ENCODE measurements at places on chromosomes 5 and 9. TPM values are rescaled to one million over a fixed set of nuclear protein-coding genes. Genes with fewer than 3 reads are reported as not detected.
A peak's percentile ranks its signal among the peaks of the same experiment; 100 is the strongest.

GRCh38 chr9:115978659-115979096 is 174.9 kb upstream of the PAPPA start:
- no peak for DNase-seq

- no peak for DNase-seq
Observed at GRCh38 chr9:98081477-98082219, 25.1 kb downstream of the NANS start.

- no peak for DNase-seq
Observed at GRCh38 chr9:38036359-38037084, 32.5 kb downstream of the SHB start.

F12 gene
- 3.2 TPM for total RNA-seq

SEMA4D gene
- total RNA-seq = 23.6 TPM

GRCh38 chr9:133657120-133657661 is 21.0 kb downstream of the DBH start:
- DNase-seq = no peak

DNA sequence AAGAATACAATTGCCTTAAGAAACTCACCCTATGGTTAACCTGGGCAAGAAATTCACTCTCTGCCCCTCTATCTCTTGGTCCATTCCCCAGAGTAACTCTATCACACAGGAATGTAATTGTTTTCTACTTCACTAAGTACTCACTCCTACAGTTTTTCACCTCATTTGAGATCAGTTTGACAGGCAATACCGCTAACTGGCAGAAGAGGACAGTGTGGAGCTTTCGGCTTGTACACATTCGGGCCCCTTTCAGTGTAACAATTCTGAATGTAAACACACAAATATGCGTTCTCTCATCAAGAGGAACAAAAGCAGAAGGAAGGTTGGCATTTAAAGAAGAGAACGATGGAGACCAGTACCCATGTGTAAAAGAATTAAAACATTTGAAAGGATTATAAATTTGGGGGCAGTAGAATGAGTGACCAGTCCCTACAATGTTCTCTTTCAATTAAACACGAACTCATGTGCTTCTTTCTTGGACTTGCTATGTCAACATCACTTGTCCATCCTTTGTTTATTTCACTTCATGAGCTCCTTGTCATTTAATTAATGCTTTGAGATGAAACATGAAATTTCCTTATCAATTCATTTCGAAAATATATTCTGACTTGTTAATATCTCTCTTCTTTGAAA is 188.5 kb upstream of the GRAMD2B start:
- DNase-seq = peak; percentile 48

Data from H7 (cell line).